NCI-H1105 (cell line): ENCODE measurements at places on chromosomes 2 and 18.

GRCh38 chr2:111710613-111711012 lies 173.4 kb downstream of the ANAPC1 start:
- no peak for DNase-seq

DNA sequence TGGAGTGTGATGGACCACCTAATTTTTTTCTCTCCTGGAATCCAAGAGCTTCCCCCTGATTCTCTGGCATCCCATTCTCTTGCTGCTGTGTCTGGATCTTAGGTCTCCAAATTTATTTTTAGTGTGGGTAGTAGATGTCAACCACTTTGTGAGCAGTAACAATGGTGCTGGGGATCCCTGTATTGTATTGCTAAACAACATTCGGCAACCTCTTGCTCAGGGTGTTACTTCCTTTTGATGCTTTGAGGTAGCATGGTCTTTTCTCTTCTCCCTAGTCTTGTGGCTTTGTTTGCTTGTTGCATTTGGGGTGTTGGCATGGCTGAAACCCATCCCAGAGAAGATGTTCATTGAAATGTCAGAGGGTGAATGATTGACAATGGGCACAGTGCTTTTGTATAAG lies 737.4 kb downstream of the BCL11A start:
- DNase-seq = no peak

DNA sequence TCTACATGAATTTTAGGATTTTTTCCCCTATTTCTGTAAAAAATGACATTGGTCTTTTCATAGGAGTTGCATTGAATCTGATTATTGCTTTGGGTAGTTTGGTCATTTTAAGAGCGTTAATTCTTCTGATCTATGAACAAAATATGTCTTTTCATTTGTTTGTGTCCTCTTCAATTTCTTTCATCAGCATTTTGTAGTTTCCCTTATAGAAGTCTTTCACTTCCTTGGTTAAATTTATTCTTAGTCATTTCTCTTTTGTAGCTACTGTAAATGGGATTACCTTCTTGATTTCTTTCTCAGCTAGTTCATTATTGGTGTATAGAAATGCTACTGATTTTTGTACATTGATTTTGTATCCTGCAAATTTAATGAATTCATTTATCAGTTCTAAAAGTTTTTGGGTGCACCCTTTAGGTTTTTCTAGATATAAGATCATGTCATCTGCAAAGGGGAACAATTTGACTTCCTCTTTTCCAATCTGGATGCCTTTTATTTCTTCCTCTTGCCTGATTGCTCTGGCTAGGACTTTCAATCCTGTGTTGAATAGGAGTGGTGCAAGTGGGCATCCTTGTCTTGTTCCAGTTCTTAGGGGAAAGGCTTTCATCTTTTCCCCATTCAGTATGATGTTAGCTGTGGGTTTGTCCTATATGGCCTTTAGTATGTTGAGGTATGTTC lies 36.6 kb upstream of the AAK1 start:
- no peak for DNase-seq

- DNase-seq = no peak
These were observed 14.8 kb downstream of the SLC16A14 start for GRCh38 chr2:230053753-230054478.

DNA sequence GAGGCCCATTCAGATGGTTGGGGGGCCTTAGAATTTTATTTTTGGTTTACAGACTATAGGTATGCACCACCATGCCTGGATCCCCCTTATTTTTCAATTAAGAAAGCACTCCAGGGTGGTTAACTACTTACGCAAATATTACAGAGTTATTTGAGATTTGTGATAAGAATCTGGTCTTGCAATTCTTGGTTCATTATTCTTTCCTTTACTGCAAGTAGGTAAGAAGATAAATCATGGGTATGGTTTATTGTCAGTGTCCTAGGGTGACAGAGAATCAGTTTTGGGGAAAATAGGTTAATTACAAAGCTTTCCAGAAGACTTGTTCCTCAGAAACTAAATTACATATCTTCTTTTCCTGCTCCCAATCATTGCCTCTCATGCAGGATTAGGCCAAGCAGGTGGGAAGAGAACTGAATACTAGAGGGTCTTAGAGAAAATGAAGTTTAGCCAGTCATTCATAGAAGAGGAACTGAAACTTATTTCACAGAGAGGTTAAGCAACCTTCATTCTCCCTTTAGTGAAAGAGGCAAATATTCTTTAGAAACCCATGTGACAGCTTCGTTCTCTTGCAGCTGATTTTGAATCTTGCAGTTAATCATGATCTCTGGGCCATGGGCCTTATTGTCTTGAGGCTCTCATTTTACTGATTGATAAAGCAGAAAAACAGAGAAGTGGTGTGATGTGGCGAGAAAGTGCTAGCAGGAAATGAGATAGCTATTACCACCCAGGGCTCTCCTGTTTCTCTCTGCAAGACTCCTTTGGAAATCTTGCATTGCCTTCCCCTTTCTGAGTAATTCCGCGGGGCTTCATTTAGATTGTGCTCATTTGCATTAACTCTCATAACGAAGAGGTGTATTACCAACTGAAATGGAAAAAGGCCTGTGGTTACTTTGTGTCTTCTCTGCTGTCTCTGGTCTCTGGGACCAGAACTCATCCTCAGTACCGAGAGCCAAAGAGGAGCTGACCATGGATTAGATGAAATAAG lies 44.8 kb upstream of the ARHGAP25 start:
- no peak for DNase-seq

- DNase-seq = no peak
These were observed 466.0 kb downstream of the RIT2 start for GRCh38 chr18:42649331-42650035.

GRCh38 chr2:239814861-239815601 lies 210.1 kb downstream of the NDUFA10 start:
- no peak for DNase-seq

DNA sequence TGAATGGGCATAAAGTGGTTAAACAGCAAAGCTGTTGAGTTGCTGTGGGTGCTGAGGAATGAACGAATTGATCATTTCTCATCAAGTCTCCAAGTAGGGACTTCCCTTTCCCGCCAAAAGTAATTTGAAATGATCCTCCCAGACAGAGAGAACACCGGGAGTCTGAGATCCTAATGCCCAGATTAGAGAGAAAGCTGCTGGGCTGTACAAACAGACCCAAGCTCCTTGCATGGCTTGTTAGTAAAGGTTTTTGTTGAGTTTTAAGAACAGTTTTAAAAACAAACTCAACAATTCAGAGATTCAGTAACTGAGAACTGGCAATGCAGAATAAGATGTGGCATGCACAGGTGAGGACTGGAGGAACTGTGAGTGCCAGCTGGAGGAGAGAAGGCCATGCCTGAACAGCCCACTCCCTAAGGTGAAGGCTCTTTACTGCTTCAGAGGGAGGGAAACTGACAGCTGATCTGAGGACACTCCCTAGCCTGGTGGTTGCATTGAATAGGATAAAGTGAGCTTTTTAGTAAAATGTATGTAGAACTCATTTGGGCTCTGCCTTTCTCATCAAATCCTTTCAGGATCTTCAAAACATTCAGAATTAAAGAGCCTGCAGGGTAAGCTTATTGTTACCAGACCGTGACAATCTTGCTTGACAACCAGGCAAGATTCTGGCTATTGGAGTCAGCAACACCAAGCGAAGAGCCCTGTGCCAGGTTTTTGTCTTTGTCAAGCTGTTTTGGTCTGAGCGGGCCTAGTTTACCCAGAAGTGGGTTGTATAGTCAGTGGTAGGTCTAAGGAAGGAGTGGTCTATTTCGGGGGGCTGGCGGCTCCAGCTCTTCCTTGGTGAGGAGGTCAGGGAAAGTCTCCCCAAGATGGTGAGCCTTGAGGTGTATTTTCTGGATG lies 63.2 kb upstream of the IGFBP5 start:
- no peak for DNase-seq
